D341Med (cell line): ENCODE measurements at places on chromosomes 4 and X.

DNA sequence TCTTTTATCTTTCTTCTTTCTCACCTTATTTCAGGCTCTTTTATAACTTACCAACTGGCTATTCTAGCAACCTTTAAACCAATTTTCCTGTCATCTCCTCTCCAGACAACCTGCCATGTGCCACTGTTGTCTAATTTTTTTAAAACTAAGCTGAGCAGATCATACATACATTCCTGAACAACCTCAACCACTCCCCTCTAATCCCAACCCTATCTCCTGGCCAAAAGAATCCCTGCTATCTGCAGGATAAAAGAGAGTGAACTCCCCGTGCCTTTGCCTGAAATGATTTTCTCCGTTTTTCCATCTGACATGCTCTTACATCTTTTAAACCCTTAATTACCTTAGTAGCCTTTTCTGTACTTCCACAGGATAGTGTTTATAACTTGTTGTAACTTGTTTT lies 35.5 kb downstream of the DCUN1D4 start:
- DNase-seq: no peak

- DNase-seq: no peak
These were observed 1297.3 kb downstream of the C4orf33 start for GRCh38 chr4:130393231-130393630.

- DNase-seq: no peak
These were observed 24.1 kb downstream of the ANK2 start for GRCh38 chr4:113073451-113074005.

GRCh38 chr4:914531-914930 lies 17.6 kb downstream of the GAK start:
- no peak for DNase-seq

DNA sequence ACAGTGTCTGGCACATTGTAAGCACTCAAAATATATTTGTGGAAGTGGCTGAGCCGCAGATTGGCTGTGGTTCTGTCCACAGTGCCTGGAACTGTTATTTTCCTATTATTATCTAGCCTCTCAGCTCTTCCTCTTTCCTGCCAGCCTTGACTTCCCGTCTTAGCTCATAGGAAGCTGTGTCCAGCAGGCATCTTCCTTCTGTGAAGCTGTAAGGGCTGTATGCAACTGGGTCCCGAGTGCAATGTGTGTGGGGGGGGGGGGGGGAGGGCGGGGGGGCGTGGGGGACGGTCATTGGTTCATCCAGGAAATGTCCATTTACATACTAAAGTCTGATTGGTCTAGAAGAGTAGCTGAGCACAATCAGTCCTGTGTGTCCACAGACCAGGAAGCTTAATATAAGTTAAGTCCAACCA lies 210.7 kb downstream of the PDGFRA start:
- DNase-seq: no peak

DNA sequence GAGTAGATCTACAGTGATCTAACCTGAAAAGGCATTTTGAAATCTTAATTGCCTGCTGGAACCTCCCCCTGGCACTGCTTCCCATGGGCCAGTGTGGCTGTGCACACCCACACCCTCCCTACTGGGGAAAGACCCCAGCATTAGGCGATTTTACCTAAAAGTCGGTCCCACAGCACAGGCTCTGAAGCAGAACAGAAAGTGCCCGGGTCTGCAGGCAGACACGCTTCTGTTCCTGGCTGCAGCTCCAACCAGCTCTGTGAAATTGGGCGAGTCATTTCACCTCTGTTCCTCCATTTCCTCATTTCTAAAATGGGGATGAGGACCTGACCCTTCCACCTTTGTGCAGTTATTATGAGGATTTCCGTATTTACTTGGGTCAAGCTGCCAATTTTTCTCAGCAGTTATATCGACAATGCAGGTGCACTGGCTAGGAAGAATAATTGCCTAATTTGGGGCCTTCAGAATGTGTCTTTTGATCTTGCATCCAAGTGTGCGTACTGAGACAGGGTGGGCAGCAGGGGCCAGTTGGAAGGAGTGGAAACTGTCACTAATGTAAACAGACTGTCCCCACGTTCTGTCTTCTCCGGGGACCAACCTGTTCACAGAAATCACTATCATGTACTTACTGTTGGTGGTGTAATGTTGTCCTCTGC lies 7.1 kb downstream of the KLF3 start:
- DNase-seq: no peak
